Hematopoietic multipotent progenitor cell treated with erythropoietin and hydrocortisone succinate and interleukin-3 and kit ligand, for 8 days (in vitro differentiated cells): ENCODE measurements at places on chromosomes 1 and 21.

DNA sequence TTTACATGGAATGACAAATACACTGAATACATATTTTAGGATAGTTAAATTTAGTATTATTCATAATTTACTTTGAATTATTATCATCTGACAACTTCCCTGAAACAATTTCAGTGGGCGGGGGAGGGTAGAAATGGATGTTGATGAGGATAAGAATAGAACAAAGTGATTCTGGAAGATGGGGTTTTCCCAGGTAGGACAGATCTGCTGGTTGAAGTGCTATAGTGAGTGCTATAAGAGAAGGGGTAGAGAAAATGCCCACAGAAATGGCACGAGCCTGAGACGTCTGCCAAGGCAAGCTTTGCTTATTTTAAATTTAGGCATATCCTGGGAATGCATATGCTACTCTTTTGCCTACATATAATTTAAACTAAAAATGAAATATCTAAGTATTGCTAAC lies 3.2 kb downstream of the CFH start:
- no peak for DNase-seq

DNA sequence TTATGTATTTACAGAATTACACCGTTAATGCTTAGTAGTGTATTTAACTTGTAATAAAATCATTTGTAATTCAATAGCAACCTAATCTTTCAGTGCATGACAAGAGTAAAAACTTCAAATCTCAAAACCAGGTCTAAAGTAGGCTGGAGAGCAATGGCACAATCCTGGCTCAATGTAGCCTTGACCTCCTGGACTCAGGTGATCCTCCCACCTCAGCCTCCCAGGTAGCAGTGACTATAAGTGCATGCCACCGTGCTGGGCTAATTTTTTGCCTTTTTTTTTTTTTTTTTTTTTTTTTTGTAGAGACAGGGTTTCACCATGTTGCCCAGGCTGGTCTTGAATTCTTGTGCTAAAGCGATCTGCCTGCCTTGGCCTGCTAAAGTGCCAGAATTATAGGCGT lies 11.3 kb downstream of the IPP start:
- no peak for DNase-seq

DNA sequence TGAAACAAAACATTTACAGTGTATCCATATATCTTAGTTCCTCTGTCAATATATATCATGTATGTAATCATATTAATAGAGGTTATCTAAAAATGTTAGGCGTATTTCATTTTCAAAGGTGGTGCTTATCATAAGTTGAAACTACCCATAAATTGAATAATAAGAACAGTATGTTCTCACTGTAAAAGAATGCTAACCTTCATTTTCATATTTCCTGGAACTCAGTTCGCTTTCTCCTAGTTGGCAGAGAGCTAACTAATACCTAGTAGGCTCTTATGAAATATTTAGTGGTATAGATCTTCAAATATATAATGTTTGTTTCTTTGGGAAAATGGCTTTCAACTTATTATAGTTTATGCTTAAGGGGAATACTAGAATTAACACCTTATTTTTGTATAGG lies 118.4 kb downstream of the DISP1 start:
- DNase-seq = no peak

- no peak for DNase-seq
Observed at GRCh38 chr1:181604482-181605249, 121.3 kb downstream of the CACNA1E start.

GRCh38 chr1:181712711-181713110 lies 229.4 kb downstream of the CACNA1E start:
- DNase-seq = no peak

DNA sequence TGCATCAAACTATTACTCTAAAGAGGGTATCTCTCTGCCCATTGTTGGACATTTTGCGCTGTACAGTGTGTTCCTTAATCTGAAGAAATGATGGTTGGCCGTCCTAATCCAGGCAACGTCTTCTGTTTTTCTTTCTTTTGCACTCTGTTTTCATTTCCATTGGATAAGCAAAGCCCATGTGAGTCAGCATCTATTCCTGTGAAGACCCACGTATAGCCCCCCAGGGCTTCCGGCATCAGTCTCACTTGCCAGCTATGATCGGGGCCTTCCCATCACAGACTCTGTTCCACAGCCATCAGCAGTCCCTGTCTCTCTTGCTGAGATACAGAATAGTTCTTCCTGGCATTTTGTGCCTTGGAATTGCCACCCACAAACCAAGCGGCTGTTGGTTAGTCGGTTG lies 29.2 kb upstream of the BRDT start:
- no peak for DNase-seq

DNA sequence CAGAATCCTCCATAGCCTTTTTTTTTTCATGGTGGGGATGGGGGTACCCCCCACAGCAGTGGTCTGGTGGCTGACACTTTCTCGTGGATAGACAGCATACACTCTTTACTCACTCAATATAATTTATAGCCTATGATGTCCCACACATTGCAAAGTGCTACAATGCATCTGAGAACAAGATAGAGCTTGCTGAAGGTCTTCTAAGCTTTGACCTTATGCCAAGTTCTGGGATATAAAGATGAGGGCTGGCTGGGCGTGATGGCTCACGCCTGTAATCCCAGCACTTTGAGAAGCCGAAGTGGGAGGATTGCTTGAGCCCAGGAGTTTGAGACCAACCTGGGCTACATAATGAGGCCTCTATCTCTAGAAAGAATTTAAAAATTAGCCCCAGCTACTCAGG lies 78.0 kb downstream of the MPZL1 start:
- DNase-seq = no peak

DNA sequence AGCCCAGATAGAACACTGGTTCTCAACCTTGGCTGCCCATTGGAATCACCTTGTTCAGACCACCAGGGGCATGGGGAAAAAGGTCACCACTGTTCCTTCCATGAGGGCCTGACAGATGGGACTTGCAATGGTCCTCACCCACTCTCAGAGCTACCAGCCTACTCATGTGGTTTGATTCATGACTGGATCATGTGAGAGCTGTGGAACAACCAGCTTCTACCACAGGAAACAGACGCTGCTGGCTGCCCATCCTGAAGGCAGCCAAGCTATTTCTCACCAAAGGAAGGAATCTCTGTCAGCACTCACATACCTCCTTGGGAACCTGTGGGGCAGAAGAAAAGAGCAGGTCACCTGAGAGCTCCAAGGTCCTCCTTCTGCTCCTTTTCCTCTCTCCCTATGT lies 53.6 kb downstream of the CAPN8 start:
- no peak for DNase-seq
